Vagina (tissue), 2 donors: ENCODE measurements at places on chromosomes 7 and 10.

DNA sequence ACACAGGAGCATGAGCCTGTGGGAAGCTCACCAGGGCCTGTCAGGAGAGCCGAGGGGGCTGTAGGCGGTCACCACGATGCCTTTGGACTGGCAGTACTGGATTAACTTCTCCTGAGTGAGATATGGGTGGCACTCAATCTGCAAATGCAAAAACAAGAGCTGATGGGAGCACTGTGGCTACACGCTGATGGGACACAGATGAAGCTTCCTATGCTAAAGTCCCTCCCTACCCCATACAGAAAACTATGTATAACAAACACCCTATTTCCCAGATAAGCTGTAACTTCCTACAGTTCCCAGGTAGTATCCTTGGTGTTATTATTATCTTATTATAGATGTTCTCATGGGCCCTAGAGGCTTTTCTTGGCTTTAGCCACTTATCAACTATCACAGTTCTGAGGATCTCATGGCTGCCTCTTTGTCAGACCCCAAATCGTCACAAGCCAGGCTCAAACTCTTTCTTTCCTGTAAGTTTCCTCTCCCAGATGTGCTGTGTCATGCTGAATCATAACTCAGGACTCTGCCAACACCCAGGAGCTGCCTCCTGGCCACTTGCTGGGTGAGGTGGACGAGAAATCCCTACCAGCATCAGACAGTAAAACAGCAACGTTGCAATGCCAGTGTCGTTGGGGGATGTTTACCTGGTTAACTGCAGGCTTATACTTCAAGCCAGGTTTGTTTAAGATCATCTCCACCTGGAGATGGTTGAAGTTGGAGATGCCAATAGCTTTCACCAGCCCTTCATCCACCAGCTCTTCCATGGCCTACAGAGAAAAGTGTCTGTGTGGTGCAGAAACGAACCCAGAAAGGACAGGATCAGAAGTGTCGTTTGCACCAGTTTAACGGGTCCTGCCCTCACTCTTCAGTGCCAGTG lies 10.3 kb downstream of the AKR1B1 start:
- H3K27me3 ChIP-seq, result no peaks in the 10 kb centered on the region
- H3K4me3 ChIP-seq, result no peak overlapping the region
- no peak for DNase-seq
- H3K27ac ChIP-seq, result no peak overlapping the region

GRCh38 chr10:19958787-19959186 lies 142.6 kb downstream of the PLXDC2 start:
- H3K27me3 ChIP-seq, result no peaks in the 10 kb centered on the region
- no peak overlapping the region for H3K4me3 ChIP-seq
- peaks cover 15% of the 10 kb centered on the region for H3K4me1 ChIP-seq
- no peaks in the 10 kb centered on the region for H3K36me3 ChIP-seq

DNA sequence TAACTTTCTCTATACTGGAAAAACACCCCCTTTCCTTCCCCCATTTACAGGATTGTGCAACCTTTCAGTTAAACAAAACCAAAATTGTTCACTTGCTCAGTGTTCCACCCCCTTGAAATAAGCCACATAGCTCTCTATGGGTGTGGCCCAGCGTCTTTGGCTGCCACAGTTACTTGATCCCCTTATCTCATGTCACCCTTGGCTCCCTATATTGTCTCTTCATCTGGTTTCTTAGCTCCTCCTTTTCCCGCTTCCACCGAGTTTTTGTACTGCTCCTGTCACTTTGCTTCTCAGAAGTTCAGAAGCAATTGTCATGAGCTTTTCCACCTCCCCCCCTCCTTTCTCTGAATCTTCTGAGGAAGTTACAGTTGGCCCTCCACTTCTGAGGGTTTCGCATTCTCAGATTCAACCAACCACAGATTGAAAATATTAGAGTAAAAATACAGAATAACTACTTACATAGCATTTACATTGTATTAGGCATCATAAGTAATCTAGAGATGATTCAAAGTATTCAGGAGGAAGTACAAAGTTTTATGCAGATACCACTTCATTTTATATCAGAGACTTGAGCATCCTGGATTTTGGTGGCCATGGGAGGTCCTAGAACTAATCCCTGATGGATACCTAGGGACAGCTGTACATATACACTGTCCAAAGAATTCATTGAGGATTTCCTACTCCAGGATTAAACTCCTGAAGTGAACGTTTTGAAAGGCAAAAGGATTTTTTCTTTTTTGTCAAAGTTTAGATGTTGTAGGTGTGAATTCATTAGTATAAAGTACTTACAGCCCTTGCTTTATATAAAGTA lies 60.4 kb downstream of the ADD3 start:
- H3K4me3 ChIP-seq, result no peak overlapping the region
- H3K27me3 ChIP-seq, result no peaks in the 10 kb centered on the region
- no peak for DNase-seq

- H3K27ac ChIP-seq, result no peak overlapping the region
- DNase-seq, result no peak
- H3K4me3 ChIP-seq, result no peak overlapping the region
- no peaks in the 10 kb centered on the region for H3K27me3 ChIP-seq
- H3K36me3 ChIP-seq, result no peaks in the 10 kb centered on the region
- no peaks in the 10 kb centered on the region for H3K4me1 ChIP-seq
Observed at GRCh38 chr7:11616466-11616865, 215.5 kb downstream of the THSD7A start.

DNA sequence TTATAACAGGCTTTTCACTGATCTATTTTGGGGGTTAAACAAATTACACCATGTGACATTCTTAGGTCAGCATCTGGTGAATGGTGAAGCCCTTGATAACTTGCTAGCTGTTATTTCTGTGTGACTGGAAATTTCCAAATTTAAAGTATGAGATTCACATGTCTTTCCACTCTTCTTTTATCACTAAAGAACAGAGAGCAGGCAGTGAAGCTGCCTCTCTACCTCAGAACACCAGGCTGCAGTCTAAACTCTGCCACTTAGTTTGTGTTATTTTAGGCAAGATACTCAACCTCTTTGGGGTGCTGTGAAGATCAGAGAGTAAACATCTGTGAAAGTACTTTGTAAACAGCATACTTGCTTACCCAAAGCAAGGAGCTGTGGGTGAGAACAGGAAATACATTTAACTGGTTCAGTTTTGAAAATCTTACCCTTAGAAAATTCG lies 15.5 kb upstream of the SP4 start:
- H3K27me3 ChIP-seq, result no peaks in the 10 kb centered on the region
- DNase-seq, result no peak
- H3K27ac ChIP-seq, result no peak overlapping the region
- no peak overlapping the region for H3K4me3 ChIP-seq
- no peaks in the 10 kb centered on the region for H3K36me3 ChIP-seq

- no peak for DNase-seq
- no peak overlapping the region for H3K4me3 ChIP-seq
- H3K27ac ChIP-seq, result no peak overlapping the region
- peaks cover 14% of the 10 kb centered on the region for H3K4me1 ChIP-seq
- no peaks in the 10 kb centered on the region for H3K36me3 ChIP-seq
Observed at GRCh38 chr10:69892406-69892805, 90.7 kb downstream of the COL13A1 start.

GRCh38 chr7:2106924-2107323 lies 125.8 kb downstream of the MAD1L1 start:
- DNase-seq, result no peak
- no peak overlapping the region for H3K4me3 ChIP-seq
- H3K36me3 ChIP-seq, result no peaks in the 10 kb centered on the region
- H3K27me3 ChIP-seq, result no peaks in the 10 kb centered on the region
- no peak overlapping the region for H3K27ac ChIP-seq

DNA sequence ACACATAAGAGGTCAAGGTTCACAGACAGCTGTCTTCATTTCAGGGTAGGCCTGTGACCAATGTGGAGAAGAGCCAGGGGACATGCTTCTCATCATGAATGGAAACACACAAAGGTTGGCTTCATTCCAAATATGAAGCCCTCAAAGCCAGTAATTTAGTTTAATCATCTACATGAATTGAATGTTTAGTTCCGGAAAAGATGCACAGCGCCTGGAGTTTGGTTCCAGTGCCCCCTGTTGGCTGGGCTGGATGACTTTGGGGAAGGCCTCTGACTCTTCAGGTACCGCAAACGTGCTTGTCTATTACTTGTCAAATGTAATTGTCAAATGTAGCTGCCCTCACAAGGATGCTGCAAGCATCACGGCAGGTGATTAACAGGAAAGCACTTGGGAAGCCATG lies 130.7 kb downstream of the ADRA2A start:
- H3K4me3 ChIP-seq, result no peak overlapping the region
- no peak overlapping the region for H3K27ac ChIP-seq
- no peaks in the 10 kb centered on the region for H3K4me1 ChIP-seq
- H3K36me3 ChIP-seq, result no peaks in the 10 kb centered on the region

DNA sequence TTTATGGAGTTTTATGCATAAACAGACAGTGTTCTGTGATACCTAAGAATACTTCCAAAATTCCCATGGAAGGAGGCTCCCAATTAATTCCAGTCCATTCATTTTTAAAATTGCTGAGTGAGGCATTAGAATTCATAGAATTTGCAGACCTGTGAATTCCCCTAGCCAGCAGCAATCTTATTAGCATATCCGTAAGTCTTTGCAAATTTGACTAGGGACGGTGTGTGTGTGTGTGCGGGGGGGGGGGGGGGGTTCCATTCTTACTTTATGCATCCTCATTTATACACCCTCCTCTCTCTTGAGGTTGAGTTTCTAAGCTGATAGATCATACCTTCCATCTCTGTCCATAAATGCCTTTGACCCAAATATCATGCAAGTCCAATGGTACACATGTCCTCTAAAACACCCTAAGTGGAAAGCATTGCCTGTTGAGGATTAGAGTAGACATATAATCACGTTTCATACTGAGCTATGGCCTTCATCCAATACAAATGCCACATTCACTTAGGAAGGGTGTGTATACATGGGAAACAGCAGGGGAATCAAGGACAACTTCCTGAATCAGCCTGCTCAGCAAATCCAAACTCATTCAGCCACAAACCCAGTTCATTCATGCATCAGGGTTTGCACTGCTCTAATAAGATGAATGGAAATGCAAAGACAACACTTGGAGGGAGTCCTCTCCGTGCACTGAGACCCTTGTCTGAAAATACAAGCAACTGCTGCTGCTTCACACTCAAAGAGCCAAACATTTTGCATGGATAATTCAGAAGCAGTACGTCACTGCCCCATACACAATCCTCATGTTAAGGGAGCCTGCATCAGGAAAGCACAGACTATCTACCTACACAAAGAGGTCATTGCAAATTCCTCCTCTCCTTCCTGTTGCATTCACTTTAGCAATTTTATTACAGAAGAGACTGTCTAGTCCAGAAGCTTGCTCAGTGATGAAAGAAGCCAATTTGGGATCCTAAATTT lies 350.8 kb downstream of the KCNMA1 start:
- no peaks in the 10 kb centered on the region for H3K36me3 ChIP-seq
- no peak for DNase-seq
- peaks cover 12% of the 10 kb centered on the region for H3K4me1 ChIP-seq

- H3K27ac ChIP-seq, result no peak overlapping the region
- H3K27me3 ChIP-seq, result no peaks in the 10 kb centered on the region
- DNase-seq, result no peak
- no peak overlapping the region for H3K4me3 ChIP-seq
- H3K36me3 ChIP-seq, result no peaks in the 10 kb centered on the region
- no peaks in the 10 kb centered on the region for H3K4me1 ChIP-seq
Observed at GRCh38 chr7:134014935-134015334, 112.2 kb upstream of the LRGUK start.

GRCh38 chr10:112827951-112828350 lies 122.1 kb upstream of the TCF7L2 start:
- no peak for DNase-seq
- H3K27ac ChIP-seq, result no peak overlapping the region
- H3K27me3 ChIP-seq, result no peaks in the 10 kb centered on the region
- H3K4me1 ChIP-seq, result no peaks in the 10 kb centered on the region
- H3K36me3 ChIP-seq, result no peaks in the 10 kb centered on the region
- H3K4me3 ChIP-seq, result no peak overlapping the region

DNA sequence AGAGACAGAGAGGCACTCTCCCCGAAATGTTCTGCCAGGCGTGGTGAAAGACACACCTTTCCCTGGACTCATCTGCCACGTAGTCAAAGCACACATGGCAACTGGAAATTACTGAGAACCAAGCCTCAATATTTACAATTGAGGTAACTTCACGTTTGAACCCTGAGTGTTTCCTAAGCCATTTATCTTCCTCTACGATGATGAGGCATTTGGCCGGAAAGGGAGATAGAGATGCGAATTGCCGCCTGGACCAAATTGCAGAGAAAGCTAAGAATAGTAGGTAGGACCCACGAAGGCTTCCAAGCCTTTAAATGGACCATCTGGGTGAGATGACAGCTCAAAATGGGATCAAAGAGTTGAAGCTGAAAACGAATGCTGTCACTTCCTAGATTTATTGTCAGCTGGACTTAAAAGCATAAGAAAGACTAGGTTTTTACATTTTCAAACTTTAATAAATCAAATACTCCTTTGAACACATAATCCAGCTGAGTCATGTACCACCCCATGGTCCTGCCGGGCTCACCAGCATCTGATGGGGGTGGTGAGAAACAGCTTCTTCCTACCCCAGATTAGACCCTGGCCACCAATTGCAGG lies 135.6 kb upstream of the LYZL2 start:
- H3K36me3 ChIP-seq, result no peaks in the 10 kb centered on the region
- H3K4me1 ChIP-seq, result no peaks in the 10 kb centered on the region
- no peaks in the 10 kb centered on the region for H3K27me3 ChIP-seq
- no peak overlapping the region for H3K27ac ChIP-seq

GRCh38 chr10:79429751-79430150 lies 15.7 kb downstream of the ZCCHC24 start:
- H3K36me3 ChIP-seq, result peaks cover 9% of the 10 kb centered on the region
- H3K4me3 ChIP-seq, result no peak overlapping the region
- peaks cover 46% of the 10 kb centered on the region for H3K4me1 ChIP-seq
- DNase-seq, result no peak
- H3K27ac ChIP-seq, result peak overlapping the region; percentile 96

- no peak for DNase-seq
- no peaks in the 10 kb centered on the region for H3K36me3 ChIP-seq
- H3K4me3 ChIP-seq, result no peak overlapping the region
- no peak overlapping the region for H3K27ac ChIP-seq
Observed at GRCh38 chr7:123355576-123356190, 155.9 kb upstream of the SLC13A1 start.

- no peaks in the 10 kb centered on the region for H3K36me3 ChIP-seq
- peaks cover 28% of the 10 kb centered on the region for H3K4me1 ChIP-seq
- H3K27me3 ChIP-seq, result no peaks in the 10 kb centered on the region
- DNase-seq, result no peak
- peak overlapping the region; percentile 14 for H3K4me3 ChIP-seq
- peak overlapping the region; percentile 50 for H3K27ac ChIP-seq
Observed at GRCh38 chr10:1293157-1293556, 237.0 kb downstream of the WDR37 start.

DNA sequence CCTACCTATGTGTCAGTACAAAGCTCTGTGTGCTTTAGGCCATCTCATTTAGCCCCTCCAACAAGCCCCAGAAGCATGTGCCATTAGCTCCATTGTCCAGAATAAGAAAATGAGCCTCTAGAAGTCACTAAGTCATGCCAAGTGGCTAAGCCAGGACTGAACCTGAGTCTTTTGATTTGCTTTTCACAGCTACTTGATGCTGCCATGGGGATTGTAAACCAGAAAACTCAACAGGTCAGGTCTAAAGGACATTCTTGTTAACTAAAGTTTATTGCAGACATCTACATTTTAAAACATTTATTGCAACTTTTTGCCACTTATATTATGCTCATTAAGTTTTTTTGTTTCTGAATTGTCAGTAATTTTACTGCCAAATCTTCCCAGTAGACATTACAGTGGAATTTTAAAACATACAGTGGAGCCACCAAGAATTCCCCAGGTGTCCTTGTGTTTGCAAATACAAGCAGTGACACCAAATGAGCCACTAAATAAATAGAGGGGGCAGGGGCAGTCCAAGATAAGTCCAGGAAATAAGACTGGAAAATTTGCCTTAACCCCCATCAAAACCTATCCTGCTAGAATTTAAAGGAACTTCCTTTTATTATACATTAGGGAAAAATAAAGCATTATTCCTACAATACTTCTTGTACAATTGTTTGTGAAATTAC lies 115.9 kb downstream of the RAPGEF5 start:
- no peak overlapping the region for H3K27ac ChIP-seq
- no peaks in the 10 kb centered on the region for H3K27me3 ChIP-seq
- no peaks in the 10 kb centered on the region for H3K36me3 ChIP-seq
- no peak overlapping the region for H3K4me3 ChIP-seq
- H3K4me1 ChIP-seq, result no peaks in the 10 kb centered on the region
